NCI-H510A (cell line): ENCODE measurements at places on chromosomes 6 and 20.

DNA sequence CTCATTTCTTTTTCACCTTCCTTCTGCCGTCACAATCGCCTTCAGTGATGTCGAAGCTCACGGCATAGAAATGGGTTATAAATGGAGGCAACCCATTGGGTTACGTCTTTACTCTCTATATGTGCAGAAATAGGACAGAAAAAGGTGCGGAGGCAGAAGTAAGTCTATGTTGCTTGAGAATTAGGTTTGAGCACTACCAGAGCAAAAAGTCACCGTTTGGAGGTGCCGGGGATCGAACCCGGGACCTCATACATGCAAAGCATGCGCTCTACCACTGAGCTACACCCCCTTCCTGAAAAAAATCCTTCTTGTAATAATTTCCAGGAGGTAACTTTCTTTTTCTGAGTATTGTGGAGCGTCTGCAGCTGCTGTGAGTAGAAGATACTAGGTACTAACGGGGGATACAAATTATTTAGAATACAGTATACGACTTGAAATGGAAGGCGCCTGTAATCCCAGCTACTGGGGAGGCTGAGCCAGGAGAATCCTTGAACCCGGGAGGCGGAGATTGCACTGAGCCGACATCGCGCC, 134.2 kb downstream of the TRIM27 start:
- no peak for DNase-seq

DNA sequence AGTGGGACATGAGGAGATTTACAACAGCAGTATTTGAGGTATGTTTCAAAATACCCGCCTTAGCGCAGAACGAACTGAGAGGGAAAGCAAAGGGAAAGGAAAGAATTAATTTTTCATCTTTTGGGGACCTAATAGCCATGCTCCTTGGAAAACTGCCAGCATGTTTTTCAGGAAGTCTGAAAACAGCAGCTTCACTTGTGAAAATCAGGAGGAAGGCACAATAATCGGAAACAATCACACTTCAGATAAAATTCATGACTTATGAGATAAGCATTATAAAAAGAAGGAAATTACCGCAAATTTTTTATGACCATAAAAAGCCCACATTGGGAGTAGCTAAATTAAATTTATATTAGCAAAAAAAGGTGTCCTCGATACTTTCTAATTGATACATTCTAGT, 541.1 kb downstream of the HAO1 start:
- no peak for DNase-seq

DNA sequence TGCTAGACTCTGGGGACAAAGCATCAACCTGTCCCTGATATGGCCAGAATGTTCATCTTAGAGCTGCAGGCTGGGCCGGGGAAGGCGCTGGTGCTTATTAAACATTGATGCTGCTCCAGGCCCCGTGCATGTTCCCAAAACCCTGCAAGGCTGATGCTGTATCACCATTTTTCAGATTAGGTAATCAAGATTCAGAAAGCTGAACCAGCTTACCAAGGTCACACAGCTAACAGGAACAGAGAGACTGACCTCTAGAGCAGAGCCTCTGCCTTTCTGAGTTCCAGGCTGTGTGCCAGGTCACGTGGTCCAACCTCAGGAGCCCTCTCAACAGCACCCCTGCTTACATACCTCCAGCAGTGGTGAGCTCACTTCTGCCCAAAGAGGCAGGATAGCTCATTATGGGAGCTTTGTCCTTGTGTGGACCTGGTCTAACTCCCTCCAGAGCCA, 16.1 kb upstream of the VSTM2L start:
- DNase-seq: no peak

GRCh38 chr6:147639279-147639678, 130.8 kb downstream of the SAMD5 start:
- DNase-seq: no peak

GRCh38 chr6:132892929-132893771, 78.8 kb downstream of the RPS12 start:
- DNase-seq: no peak

- no peak for DNase-seq
These were observed 6.4 kb upstream of the CHRNA4 start for GRCh38 chr20:63367446-63368055.

- no peak for DNase-seq
These were observed 244.7 kb downstream of the CBLN4 start for GRCh38 chr20:55760586-55760985.

DNA sequence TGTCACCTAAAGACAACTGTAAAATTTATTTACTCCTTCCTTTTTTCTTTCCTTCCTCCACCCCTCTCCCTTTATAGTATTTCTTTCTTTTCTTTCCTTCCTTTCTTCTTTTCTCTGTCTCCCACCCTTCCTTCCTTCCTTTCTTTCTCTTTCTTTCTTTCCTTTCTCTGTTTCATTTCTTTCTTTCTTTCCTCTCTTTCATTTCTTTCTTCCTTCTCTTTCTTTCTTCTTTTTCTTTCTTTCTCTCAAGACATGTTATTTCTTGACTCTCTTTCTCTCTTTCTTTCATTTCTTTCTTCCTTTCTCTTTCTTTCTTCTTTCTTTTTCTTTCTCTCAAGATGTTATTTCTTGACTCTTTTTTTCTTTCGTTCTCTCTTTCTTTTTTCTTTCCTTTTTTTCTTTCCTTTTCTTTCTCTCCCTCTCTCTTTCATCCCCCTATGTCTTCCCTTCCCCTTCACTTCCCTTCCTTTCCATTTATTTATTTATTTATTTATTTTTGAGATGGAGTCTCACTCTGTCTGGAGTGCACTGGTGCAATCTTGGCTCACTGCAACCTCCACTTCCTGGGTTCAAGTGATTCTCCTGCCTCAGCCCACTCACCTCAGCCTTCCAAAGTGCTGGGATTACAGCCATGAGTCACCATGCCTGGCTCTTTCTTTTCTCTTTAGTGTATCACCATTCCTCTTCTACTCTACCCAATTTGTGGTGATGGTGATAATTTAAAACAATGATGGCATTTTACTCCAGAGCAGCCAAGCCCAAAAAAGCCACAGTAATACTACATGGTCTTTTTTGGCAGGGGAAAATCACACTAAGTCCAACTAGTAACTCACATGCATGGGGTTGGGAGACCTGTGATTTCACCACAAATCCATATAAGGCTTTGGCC, 188.2 kb downstream of the ADGRG6 start:
- DNase-seq: no peak

GRCh38 chr20:62955519-62956386, 3.2 kb downstream of the SLC17A9 start:
- no peak for DNase-seq

GRCh38 chr20:17439616-17440296, 91.4 kb downstream of the BFSP1 start:
- no peak for DNase-seq

- DNase-seq: no peak
These were observed 620.7 kb upstream of the BTBD3 start for GRCh38 chr20:11296951-11297350.

GRCh38 chr20:53748176-53748575, 154.5 kb upstream of the ZNF217 start:
- no peak for DNase-seq

DNA sequence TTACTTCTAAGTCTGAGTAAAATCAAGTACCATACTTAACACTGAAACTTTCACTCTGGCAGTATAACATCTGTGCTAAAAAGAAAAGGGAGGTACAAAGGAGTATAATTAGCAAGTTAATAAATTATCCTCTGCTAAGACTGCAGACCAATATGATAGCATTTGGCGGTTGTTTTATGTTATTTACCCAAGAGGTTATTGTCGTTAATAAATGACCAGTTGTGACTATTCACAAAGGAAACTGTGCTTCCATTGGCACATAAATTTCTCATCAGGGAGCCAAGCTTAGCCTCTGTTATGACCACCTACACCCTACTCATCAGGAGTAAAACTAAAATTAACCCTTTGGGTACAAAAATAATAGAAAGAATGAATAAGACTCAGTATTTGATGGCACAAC, 86.5 kb downstream of the CRYBG1 start:
- no peak for DNase-seq

DNA sequence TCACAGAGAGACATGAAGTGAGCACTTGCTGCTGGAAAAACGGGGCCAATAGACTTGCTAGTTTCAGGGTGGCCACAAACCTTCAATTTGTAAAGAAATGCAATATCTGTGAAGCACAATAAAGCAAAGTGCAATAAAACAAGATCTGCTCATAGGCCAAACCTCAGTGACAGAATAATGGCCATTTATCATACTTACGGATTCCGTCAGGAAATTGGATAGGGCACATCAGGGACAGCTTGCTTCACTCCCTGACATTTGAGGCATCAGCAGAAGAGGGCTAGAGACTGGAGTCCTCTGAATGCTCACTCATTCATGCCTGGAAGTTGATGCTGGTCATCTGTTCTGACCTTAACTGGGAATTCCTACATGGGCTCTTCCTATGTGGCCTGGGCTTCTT, 165.5 kb upstream of the OPRM1 start:
- no peak for DNase-seq
